WERI-Rb-1 (cell line): ENCODE measurements at places on chromosomes 13 and 19.
A peak's percentile ranks its signal among the peaks of the same experiment; 100 is the strongest.

- no peak for DNase-seq
These were observed 4.0 kb upstream of the MCF2L start for GRCh38 chr13:112964971-112965492.

DNA sequence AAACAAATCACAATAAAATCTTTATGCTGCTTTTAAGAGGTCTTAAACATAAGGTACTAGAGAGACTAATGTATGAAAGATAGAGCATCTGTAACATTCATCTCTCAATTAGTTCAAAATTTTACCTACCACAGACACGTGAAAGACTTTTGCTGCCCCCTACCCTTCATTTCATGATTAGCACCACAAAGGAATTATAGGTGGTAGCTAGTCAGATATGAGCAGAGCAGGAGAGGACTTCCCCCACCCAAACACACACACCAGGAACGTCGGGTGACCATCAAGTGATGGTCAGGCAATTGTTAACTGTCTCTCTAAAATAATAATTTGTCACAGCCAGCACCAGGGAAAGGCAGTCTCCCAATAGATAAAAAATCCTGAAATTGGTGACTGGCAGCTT, 1531.7 kb upstream of the SPRY2 start:
- peak; percentile 29 for DNase-seq

GRCh38 chr19:55579766-55580621, 654 bp downstream of the ZNF579 start:
- peak; percentile 27 for DNase-seq

GRCh38 chr19:38638461-38638860, 9.0 kb upstream of the ACTN4 start:
- no peak for DNase-seq

GRCh38 chr19:49938662-49939061, 9.4 kb upstream of the NUP62 start:
- no peak for DNase-seq

DNA sequence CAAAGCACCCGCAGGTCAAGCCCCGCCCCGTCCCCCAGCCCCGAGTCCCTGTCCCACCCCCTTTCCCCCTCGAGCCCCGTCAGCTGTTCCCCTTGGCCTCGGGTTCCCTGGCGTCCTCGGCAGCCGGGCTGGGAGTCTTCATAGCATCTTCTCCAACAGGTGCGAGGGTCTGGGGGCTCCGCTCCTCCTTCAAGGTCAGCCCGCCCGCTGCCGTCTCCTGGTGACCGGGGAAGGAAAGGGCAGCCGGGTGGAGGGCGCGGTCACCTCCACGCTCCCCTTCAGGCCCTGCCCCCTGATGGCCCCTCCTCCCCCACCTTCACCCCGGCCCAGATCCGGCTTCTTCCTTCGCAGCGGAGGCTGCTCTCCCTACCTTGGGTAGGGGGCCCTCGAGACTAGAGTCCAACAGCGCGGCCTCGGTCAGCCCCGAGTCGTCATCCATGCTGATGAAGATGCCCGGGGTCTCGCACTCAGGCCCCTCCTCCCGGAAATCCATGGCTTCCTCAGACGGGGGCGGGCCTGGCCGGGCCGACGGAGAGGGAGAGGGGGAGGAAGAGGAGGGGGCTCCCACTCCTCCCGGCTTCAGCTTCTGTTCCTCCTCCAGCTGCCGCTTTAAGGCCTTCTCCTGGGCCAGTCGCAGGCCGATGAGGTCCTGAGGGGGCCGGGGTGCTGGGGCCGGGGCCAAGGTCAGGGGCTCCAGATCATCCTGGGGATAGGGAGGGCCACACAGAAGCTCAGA, 541 bp upstream of the RSPH6A start:
- peak; percentile 66 for DNase-seq

DNA sequence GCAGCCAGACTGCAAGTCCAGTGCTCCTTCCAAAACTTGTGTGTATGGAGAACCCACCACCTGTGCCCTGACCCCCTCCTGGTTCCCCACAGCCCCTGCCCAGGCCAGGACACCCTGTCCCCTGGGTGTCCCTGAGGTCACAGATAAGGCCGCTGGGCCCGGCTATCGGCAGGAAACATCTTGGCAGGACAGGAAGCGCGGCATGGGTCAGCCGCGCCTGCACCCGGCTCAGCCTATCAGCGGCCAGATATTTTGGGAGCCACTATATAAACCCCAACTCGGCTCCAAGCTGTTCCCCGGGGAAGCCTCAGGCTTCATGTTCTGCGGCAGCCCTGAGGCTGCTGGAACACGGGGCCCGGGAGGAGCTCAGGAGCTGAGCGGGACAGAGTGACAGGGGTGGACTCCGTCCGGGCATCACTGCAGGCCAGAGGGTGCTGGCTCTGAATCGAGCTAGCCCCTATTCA, 60.8 kb downstream of the AP1M1 start:
- no peak for DNase-seq

DNA sequence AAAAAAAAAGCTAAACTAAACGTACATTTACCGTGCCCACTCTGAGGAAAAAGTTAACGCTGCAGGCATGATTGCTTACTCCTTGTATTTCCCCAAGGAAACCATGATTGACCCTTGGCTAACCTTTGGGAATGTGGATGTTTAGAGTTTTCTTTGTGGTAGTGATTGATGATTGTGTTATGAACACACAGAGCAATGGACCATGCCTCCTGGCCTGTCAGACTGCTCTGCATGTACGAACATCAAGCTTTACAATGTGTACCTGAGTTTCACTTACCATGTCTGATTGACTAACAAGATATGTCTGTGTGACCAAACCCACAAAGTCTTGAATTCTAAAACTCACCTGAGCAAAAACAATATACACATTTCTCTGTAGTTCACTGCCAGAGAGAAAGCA, 35.1 kb downstream of the MYCBP2 start:
- no peak for DNase-seq

DNA sequence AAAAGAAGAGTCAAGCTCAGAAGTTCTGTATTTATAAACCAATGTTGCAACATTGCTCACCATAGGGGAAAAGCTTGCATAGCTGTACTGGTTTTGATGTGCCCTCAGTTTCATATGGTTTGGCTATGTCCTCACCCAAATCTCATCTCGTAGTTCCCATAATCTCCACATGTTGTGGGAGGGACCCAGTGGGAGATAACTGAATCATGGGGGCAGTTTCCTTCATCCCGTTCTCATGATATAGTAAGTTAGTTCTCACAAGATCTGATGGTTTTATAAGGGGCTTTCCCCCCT, 73.9 kb downstream of the TNFRSF19 start:
- DNase-seq, result no peak

GRCh38 chr13:48833412-48833811, 142.3 kb upstream of the FNDC3A start:
- no peak for DNase-seq

GRCh38 chr13:74651121-74651520, 516.9 kb upstream of the KLF12 start:
- no peak for DNase-seq

DNA sequence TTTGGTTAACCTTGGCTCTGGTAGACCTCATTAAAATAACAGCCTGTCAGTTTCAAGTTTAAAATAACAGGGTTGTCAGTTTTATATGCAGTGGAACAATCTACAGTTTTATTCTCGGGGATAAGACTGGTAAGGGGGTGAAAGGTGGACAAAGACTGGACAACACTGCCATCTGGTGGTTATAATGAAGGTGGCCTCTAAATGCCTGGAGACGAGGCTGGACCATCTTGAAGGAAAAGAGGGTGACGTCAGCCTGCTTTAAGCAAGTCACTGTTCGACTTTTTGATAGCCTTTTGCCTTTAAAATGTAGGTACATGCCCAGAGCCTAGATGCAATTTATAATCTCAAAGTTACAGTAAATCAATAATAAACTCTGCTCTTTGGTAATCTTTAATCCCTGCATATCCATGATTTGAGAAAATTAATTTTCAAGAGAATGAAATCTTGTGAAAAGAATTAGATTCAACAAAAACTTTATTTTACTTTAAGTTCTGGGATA, 117.0 kb downstream of the DCT start:
- DNase-seq, result peak; percentile 91

GRCh38 chr19:50912102-50912599, 956 bp upstream of the KLK4 start:
- no peak for DNase-seq

- DNase-seq, result no peak
These were observed 19.6 kb upstream of the SLC15A1 start for GRCh38 chr13:98771838-98772611.

DNA sequence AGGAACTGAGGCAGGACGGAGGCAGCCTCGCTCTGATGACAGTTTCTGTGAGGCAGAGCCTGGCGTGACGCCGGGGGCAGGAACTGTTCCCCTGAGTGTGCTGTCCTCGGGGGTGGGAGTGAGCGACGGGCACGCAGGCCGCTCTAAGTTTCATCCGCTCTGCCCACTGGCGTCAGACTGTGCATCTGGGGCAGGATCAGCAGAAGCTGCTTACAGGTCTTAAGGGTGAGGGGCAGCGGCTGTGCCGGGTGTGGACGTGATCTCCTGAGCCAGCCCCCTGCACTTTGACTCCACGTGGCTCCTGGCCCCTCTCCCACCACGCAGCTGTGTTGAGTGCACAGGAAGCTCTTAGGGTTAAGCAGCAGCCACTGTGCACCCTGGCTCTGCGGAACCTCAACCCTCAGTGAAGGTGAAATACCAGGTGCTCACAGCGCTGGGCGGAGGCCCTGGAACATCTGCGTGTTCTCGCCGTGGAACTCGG, 1.5 kb downstream of the GRK1 start:
- peak; percentile 90 for DNase-seq

GRCh38 chr19:32023564-32023832, 321.9 kb upstream of the ZNF507 start:
- no peak for DNase-seq

GRCh38 chr13:39037410-39037879, 444 bp downstream of the PROSER1 start:
- no peak for DNase-seq

GRCh38 chr13:71922194-71922593, 55.2 kb upstream of the DACH1 start:
- no peak for DNase-seq

DNA sequence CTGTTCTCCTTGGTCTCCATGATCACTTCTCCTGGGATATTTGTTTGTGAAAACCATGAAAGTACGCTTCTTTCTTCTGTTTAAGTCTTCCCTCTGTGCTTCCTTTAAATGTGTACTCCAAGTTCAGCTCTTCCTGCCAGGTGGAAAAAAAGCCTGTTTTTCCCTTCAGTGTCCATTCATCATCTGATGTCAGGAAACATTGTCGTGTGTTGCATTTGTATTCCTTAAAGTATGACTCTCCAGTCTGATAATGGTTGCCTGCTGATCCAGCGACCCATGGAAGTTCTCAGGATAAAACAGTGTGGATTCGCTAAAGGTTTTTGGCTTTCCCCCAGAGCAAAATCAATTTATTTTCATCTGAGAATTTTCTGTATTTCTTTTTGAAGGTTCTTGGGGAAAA, 22.3 kb downstream of the SACS start:
- no peak for DNase-seq

DNA sequence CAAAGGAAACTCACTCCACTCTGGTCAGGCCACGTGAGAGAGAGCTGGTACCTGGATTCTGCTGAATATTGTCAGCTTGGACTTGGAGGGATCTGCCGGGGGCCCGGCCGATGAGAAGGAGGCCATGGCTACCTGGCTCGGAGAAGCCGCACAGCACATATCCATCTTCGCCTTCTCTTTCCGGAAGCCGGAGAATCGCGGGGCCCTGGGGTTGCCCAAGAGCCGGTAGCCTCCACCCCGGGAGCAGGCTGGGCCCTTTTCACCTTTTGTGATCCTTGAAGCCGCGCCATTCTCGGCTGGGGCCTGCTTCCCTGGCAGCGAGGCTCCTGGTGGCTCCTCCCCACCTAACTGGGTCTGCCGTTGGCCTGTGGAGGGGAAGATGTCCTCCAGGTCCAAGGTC, 28.9 kb downstream of the ZNF541 start:
- DNase-seq, result no peak

DNA sequence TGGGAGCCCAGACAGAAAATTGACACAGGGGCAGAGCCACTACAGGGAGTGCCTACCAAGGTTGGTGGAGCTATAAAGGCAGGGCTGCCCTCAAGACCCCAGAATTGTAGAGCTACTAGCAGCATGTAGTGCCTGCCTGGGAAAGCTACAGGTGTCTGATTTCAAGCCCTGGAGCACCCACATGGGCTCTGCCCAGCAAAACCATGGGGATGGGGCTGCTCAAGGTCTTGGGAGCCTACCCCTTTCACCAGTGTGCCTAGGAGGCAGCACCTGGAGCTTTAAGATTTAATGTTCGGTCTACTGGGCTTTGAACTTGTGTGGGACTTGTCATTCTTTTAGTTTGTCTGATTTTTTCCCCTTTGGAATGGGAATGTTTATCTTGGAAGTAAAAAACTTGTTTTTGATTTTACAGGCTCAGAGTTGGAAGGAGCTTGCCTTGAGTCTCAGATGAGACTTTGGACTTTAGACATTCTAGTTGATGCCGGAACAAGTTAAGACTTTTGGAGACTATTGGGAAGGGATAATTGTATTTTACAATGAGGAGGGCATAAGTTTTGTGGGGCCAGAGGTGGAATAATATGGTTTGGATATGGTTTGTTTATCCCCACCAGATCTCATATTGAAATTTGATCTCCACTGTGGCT, 45.1 kb downstream of the ALOX5AP start:
- DNase-seq, result no peak

DNA sequence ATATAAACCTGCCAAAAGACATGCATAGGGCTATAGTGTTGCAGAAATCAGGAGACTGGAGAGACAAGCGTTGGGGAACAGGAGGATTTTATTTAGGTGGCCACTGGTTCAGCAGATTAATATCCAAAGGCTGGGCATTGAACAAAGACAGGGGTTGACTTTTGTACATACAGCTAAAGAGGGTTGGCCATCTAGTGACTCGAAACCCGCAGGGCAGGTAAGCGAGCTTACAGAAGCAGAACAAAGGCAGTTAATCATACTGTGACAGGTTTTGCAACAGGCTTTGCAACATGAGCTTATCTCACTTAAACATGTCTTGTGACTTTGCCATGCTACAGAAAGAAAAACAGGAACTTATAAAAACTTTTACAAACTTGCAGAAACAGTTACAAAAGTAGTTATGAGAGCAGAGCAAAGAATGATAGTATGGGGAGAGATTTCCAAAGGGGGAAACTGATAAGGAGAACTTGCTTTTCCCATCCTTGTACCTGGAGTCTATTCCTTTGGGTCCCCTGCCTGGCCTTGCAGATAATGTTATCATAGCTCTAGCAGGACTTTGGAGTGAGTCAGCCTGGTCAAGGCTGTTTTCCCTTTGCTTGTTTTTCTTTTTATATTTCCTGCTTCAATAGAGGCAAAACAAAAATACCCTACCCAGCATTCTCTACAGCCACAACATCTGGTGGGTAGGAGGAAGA, 234.2 kb downstream of the PCDH17 start:
- DNase-seq, result no peak
